Panc1 (cell line): ENCODE measurements at places on chromosomes 11 and 22. TPM values are rescaled to one million over a fixed set of nuclear protein-coding genes. Genes with fewer than 3 reads are reported as not detected.

The LARGE2 gene
- 1.4 TPM for total RNA-seq

The OR8D4 gene
- total RNA-seq: not detected

The CNIH2 gene
- total RNA-seq: 9.3 TPM

DNA sequence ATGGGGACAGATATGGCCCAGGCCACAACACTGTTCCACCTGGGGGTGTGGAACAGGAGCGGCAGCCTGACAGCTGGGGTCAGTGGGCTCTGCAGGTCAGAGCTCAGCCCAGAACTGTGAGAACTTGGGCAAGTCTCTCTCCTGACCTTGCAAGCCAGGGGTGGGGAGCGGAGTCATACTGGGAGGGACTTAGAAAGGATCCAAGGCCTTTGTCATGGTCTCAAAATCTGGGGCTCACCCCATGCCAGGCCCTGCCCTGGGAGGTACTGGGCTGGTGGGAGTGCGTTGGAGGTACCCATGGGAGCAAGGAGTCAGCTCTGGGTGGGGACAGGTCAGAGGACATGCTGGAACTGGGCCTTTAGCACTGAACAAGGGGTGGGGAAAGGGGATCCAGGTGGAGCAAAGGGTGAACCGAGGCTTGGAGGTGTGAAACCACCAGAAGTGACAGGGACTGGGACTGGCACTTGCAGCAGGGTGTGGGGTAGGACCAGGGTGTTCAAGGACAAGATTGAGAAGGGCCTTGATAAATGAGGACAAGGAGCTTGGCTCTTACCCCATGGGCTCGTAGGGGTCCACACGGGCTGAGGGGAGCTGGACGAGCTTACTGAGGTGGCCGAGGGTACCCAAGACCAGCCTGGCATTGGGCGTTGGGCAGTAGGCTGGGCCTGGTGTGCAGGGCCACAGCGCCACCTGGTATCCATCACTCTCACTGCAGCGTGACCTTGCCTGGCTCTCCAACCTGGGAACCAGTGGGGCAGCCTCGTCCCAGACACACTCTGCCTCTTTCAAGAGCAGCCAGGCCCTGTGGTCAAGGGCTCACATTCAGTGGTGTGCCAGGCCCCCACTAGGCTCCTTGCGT, 7.4 kb upstream of the PMM1 start:
- DNase-seq: no peak

- no peak for DNase-seq
Measured at GRCh38 chr11:87324817-87325489, 287.2 kb downstream of the TMEM135 start.

DNA sequence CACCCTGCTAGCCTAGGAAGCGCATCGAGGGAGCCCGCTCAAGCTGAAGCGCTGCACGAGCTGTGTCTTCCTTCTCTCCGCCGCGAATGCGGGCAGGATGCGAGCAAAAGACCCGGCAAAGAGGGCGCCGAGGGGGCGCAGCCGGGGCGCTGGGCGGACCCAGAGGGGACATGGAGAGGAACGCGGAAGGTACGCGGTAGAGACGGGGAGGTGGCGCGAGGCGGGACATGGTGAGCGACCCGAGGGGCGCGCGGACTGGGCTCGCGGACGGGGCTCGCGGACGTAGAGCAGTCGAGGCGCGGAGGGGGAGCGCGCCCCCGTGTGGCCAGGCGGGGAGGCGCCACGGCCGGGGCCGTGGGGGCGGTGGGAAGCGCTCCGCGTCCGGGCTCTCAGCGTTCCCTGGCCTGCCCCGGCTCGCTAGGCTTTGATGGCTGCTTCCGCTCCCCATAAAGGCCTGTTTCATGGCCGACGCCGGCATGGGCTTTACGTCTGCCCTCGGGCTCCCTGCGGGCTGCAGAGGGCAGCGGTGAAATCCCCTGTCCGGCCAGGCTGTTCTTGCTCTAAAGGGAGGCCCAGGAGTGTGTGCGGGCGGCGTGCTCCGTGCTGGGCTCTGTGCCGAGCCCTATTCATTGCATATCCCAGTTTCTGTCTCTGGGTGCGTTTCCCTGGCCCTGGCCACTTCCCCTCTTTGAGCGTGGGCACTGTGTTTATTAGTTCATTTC, 31.2 kb upstream of the TRIM29 start:
- DNase-seq: no peak

GRCh38 chr11:102824556-102824955, 18.9 kb downstream of the MMP3 start:
- no peak for DNase-seq
